ENCODE measurements at places on chromosomes 13 and 19.

DNA sequence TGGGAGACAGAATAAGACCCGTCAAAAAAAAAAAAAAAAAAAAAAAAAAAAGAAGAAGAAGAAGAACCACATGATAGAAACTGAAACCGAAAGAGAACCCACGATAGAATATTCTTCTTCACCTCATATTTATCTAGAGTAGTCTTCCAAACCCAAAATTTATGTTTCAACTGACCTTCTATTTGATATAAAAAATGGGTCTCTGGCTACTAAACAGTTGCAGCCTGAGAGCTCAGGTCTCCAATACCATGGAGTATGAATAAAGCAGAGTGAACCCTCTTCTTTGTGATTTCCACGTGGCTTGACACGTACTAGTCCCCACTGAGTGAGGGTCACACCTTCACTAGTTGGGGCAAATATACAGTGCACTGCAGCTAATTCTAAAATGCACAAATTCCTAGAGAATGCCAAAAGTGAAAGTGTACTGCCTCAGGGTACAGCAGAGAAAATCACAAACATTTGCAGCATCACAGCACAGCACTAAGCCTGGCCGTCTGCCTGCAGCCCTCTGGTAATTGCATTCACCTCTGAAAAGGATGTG lies 30.8 kb upstream of the RFC3 start:
- peak; percentile 8 for DNase-seq

DNA sequence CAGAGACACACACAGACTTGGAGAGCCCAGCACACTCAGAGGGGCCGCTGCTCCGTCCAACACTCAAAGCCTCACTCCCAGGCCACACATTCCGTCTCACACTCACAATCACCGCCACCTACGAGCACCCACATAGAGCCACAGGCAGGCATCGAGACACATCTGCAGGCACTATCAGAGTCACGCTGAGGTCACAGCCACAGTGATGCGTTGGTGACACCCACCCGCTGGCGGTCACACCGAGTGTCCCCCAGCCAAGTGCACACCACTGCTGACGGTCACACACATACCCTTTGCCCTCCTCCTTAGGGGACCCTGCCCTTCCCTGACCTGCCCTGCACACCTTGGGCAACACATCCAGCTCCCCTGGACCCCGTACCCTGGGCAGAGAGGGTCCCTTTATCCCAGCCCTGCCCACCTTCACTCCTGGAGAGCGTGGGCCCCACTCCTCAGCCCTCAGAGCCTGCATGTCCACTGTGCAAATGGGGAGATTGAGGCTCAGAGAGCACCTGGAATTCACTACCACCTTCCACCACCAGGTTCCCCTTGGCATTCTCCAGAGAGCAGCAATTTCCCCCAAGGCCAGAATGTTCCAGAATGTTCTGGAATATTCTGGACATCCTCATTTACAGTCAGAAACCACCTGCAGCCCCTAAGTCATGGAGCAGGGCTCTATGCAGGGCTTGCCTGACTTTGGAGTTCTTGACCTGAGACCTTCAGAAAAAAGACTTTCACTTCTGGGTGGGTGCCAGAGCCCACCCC lies 5.4 kb downstream of the FUT5 start:
- DNase-seq: no peak

DNA sequence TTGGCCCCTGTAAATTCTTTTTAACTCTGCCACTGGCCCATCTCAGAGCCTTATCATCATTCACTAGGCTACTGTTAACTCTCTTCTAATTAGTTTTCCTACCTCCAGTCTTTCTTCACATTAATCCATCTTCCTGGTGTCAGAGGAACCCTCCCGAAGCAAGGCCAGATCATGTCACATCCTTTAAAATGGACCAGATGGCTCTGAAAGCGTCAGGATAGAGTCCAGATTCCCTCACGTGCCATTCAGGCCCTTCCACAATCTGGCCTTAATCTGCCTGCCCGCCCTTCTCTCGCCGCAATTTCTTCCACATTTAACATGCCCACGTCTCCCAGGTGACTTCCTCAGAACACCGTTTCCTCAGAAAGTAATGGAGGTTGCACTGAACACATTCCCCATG lies 86.5 kb downstream of the RFC3 start:
- no peak for DNase-seq

DNA sequence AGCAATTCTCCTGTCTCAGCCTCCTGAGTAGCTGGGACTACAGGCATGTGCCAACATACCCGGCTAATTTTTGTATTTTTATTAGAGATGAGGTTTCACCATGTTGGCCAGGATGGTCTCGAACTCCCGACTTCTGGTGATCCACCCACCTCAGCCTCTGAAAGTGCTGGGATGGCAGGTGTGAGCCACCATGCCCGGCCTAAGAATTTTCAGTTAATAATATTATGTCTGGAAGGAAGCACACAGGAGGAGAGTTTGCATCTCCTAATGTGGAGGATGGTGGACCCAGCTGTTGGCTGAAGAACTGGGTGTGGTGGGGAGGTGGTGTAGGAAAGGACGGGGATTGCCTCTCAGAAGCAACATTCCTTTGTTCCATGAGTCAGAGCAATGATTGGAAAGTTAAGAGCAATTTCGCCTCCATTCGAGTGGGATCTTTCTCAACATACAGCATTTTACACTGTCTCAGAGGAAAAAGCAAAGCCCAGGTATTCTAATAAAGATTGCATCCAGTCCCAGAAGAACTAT lies 11.9 kb downstream of the PDCD2L start:
- DNase-seq: no peak

DNA sequence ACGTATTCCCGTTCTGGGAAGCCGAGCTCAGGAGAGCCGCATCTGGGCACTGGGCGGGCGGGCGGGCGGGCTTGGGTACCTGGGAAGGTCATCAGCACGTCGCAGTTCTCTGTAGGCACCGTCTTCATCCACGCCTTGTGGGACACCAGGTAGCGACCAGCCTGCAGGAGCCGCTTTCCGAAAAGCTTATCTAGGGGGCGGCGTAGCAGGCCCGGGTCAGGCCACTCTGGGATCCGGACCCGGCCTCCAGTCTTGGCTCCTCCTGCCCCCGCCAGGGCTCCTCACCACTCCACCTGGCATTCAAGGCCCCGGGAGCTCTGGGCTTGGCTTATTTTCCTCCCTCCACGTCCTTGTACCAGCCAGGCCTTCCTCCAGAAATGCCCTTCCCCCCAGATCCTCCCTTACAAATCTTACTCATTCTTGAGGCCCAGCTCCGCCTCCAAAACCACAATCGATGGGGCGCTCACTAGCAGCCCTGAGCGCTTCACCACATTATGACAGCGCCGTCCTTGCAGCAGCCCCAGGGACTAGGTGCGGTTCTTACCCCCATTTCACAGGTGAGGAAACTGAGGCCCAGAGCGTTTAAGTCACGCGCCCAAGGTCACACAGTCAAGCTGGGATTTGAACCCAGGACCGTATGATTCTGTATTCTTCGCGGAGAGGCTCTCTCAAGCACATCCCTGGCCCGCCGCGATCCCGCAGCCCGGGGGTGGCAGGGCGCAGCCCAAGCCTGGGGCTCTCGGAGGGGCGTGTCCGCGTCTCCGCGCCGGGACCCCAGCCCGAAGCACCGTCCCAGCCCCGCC lies 843 bp downstream of the ANO8 start:
- peak; percentile 87 for DNase-seq

GRCh38 chr19:19547674-19548336 lies 9.7 kb downstream of the CILP2 start:
- no peak for DNase-seq

- DNase-seq: no peak
Observed at GRCh38 chr13:40657951-40658350, 8.5 kb downstream of the FOXO1 start.

- DNase-seq: no peak
Observed at GRCh38 chr13:97975280-97975847, 21.9 kb downstream of the IPO5 start.

- no peak for DNase-seq
Observed at GRCh38 chr13:32695602-32696250, 109.5 kb downstream of the PDS5B start.
